Activated effector memory CD4-positive, alpha-beta T cell treated with Interleukin-2 at 50 U/mL for 16 hours (primary cell): ENCODE measurements at places on chromosomes 2 and 18.

DNA sequence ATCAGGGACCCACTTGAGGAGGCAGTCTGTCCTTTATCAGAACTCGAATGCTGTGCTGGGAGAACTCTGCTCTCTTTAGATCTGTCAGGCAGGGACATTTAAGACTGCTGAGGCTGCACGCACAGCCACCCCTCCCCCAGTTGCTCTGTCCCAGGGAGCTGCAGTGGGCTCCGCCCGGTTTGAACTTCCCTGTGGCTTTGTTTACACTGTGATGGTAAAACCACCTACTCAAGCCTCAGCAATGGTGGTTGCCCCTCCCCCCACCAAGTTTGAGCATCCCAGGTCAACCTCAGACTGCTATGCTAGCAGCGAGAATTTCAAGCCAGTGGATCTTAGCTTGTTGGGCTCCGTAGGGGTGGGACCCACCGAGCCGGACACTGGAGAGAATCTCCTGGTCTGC lies 11.8 kb upstream of the LHCGR start:
- no peak for DNase-seq

DNA sequence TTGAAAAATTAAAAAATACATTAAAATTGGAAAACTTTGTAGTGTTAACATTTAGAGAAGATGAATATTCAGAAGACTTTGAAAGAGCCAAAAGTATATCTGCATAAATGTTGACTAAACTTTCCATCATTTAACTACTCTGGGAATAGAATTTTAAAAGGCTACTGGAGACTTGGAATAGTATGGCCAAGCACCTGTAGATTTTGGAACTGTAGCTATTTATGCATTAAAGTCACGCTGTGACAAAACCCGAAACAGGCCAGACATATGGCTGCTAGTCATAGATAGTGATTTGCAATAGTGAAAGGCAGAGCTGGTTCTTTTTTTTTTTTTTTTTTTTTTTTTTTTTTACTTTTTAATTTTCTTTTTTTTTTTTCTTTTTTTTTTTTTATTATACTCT lies 396.0 kb downstream of the SOCS6 start:
- no peak for DNase-seq

GRCh38 chr2:46512185-46512584 lies 32.8 kb downstream of the TMEM247 start:
- no peak for DNase-seq

- no peak for DNase-seq
Measured at GRCh38 chr2:143426296-143426695, 297.1 kb downstream of the ARHGAP15 start.

DNA sequence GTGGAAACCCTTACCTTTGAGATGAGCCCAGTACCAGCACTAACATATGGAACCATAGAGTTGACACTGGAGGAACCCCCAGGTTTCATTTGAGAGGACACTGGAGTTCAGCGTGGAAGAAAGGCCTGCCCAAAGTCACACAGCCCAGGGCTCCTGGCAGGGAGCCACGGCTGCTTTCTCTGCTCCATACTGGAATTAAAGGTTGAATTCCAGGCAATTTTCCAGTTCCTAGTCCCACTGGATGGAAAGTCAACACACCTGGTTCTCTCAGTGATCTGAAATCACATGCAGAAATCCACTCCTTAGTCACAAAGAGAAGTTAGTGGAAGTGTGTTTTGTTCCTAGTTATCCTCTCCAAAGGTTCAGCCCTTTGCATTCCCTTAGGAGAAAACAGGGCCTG lies 336.1 kb upstream of the SKOR2 start:
- no peak for DNase-seq

DNA sequence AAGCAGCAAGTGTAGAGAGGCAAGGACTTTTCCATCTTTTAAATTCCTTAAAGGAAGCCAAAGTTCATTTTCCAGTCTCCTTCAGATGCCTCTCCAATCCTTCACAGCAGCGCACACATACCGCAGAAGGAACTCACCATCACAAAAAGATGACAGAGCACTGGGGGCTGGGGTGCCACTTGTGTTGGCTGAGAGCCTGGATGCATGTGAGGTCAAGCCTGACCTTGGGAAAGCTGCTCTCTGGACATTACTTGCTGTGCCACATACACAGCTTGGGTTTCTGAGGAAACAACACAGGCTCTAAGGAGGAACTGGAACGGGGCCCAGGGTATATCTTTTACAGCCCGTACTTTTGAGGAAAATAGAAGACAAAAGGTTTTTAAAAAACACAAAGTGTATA lies 364.3 kb upstream of the MEX3C start:
- no peak for DNase-seq
